ENCODE measurements at places on chromosomes 6 and 20.

DNA sequence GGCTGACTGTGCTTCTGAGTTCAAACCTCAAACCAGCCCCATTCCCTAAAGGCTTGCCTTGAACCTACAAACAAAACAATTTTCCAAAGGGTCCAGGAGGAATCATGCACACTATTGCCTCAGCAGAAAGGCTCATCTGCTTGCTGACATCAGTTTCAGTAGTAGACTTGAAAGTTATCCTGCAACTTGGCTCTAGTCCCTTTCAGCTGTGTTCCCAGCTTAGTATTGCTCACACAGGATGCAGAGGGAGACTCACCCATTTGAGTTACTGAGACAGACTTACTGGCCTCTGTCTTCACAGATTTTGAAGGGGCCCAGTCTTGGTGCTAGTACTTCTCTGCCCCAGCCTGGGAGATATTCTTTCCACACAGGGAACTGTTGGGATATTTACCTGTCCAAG, 38.5 kb upstream of the TFB1M start:
- peak; percentile 51 for DNase-seq

- no peak for DNase-seq
Observed at GRCh38 chr6:68059261-68059660, 575.8 kb upstream of the ADGRB3 start.

DNA sequence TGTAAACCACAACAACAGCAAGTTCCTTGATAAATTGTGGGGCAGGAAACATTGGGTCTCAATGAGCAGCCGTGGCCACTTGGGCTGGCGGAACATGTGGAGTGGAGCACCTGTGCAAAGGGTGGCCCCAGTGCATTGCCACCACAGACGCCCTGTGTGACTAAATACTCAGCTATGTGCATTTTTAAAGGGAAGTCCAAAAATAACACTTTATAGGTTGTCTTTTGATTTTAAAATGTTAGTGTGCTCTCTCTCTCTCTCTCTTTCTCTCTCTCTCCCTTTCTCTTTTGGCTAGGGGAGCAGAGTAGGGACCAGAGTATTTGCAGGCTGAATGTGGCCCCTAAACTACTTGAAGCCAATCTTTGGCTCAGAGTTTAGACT, 236.3 kb downstream of the BCAS1 start:
- DNase-seq, result no peak

GRCh38 chr6:136334853-136335252, 45.2 kb upstream of the BCLAF1 start:
- DNase-seq, result no peak

DNA sequence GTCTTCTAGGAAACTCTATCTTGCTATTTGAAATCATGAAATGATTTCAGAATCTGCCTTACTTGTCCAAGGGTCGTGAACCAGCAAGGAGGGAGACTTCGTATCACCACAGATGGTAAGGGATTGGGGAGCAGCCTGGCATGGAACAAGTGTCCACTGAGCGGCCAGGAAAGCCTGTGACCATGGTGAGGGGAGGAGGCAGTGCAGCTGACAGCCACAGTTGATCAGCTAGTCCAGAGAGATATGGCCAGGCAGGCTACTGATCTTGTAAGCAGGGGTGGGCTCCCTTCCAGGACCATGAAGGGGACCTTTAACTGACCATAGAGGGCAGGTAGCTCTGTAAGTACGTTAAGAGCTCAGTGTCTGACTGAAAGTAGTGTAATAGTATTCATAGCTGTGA, 96.8 kb upstream of the TENT5A start:
- no peak for DNase-seq

- DNase-seq, result peak; percentile 48
Observed at GRCh38 chr6:90413867-90414266, 117.2 kb upstream of the BACH2 start.

DNA sequence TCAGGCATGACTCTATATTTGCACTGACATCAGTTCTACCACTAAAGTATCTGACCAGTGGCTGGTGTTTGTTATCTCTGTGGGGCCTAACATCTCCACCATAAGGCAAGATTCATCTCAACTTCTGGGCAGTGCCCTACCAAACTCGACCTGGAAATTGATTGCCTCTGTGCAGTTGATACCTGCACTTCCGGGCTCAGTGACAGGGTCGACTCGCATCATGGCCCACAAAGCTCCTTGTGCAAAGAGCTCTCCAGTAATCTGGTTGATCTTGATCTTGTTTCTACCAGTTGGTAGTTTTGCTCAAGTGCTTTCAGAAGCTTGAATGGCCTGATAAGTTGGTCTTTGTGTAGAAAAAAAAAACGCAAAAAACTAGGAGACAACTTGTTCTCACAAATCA, 501.1 kb upstream of the JAG1 start:
- no peak for DNase-seq

GRCh38 chr20:57118107-57118769, 148.2 kb downstream of the BMP7 start:
- no peak for DNase-seq

DNA sequence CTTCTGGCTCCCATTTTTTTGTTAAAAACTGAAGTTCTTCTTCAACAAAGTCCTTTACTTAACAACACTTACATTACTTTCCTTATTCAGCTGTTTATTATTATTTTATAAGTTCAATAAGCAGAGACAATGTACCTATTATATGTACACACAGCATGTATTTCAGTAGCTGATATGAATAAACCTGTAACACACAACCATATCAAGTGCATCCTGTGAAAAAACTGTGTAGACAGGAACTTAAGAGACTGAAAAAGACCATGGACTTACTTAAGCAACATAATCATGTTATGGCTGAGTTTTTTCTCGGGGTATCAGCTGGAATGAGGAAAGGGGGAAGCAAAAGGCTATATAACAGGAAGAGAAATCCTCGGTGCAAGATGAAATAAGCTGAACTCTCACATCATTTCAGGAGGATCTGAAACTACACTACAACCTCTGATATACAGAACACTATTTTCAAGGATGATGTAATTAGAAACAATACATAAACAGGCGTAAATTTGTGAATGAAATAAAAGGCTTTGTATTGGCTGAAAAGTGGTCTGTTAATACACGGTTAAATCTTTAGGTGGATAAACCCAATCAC, 70.9 kb downstream of the REV3L start:
- DNase-seq, result no peak

DNA sequence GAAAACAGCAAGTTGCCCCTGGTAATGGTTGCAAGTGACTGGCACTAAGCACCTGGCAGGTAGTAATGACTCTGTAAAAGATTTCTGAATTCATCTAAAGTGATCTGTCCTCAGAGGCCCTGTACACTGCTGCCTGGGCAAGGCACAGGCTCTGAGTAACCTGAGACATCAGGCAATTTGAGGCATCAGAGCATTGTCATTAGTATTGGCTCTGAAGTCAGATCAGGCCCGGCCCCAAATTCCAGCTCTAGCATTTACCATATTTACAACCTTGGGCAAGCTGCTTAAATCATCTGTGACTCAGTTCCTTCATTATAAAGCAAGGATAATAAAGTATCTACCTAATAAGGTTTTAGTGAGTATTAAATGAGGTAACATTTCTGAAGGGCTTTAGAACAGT, 17.3 kb upstream of the TENT5A start:
- peak; percentile 66 for DNase-seq

DNA sequence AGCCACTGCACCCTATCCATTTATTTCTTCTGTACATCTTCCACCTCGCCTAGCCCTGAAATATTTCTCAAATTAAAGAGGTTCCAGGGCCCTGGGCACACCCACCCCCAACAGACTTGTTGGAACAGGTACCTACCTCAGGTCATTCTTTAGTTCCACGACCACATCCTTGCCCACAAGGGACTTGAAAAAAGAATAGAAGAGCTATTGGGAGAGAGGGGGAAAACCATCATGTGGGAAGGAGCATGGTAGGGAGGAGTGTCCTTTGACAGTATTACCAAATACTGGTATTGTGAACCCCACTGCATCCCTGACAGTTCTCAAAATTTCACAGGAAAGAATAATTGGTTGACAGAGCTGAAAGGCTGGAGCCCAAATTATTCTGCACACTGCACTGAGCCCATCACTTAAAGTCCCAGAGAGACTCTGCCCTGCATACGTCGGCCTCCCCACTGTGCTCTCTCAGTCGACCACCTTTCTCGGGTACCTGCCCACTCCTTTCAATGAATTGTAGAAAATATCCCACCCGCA, 762 bp downstream of the LSM2 start:
- no peak for DNase-seq

GRCh38 chr6:169669147-169669546, 32.7 kb downstream of the WDR27 start:
- DNase-seq, result no peak

GRCh38 chr6:3786141-3786540, 34.6 kb upstream of the PXDC1 start:
- no peak for DNase-seq

- DNase-seq, result no peak
Observed at GRCh38 chr20:49285813-49286494, 8.1 kb upstream of the ZNFX1 start.

DNA sequence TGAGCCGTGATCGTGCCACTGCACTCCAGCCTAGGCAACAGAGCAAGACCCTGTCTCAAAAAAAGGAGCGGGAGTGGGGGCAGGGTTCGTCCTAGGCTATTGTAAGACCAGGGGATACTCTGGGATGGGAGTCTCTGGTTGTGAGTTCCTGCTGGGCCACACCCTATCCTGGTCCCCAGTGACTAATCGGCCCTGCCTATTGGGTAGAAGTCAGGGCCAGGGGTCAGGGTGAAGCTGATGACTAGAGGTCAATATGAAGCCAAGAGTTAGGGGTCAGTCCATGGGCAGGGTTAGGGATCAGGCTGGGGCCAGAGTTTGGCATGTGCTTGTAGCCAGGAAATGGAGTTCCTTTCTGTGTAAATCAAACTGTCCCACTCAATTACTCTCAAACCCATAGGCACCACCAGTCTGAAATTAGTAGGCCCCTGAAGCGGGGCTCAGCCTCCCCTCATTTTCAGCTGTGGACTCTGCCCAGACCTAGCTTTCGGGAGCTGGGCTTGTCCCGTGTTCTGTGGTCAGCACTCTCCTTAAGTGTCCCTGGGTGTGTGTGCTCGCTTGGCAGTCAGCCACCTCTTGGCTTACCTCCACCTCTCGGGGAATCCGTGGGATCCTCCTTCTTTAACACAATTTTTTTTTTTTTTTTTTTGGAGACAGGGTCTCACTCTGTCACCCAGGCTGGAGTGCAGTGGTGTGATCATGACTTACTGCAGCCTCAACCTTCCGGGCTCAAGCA, 1.8 kb downstream of the HSPA12B start:
- no peak for DNase-seq

DNA sequence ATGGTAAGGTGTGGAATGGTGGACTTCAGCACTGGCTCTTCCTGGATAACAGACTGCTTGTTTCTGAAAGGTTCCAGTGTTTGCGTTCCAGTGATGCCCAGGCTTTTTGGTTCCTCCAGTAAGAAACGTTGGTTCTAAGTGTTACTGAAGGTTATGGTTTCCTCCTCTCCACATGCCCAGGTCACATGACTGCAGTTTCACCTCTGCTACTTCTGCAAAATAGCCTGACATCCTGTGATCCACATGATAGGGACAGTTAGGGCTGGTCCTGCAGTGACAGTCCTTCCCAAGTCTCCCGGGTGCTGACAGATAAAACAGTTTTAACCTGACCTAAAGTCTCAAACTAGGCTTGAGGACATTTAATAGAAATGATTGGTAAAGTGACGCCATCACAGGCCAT, 132.2 kb upstream of the CST7 start:
- DNase-seq, result no peak

GRCh38 chr6:142376800-142377496, 75.1 kb downstream of the ADGRG6 start:
- peak; percentile 35 for DNase-seq

DNA sequence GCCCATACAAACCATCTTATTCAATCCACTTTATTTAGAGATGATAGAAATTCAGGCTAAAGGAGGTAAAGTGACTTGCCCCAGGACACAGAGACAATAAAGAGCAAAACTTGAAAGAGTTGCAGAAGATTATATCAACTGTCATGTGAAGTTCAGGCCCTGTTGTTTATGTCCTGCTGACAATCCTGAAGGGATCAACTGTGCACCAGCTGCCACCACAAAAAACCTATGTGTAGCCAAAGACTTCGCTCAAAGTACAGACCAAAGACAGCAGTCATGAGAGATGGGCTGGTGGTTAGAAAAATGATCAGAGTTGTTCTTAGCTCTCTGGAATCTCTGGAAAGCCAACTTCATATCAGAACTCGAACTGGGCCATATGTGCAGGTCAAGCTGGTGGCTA, 16.0 kb upstream of the CITED2 start:
- DNase-seq, result no peak

GRCh38 chr6:90887764-90888163, 300.9 kb upstream of the MAP3K7 start:
- DNase-seq, result no peak

- DNase-seq, result no peak
Observed at GRCh38 chr6:1702580-1703051, 92.9 kb downstream of the FOXC1 start.

GRCh38 chr20:59933849-59934585, 580 bp upstream of the SYCP2 start:
- peak; percentile 67 for DNase-seq

DNA sequence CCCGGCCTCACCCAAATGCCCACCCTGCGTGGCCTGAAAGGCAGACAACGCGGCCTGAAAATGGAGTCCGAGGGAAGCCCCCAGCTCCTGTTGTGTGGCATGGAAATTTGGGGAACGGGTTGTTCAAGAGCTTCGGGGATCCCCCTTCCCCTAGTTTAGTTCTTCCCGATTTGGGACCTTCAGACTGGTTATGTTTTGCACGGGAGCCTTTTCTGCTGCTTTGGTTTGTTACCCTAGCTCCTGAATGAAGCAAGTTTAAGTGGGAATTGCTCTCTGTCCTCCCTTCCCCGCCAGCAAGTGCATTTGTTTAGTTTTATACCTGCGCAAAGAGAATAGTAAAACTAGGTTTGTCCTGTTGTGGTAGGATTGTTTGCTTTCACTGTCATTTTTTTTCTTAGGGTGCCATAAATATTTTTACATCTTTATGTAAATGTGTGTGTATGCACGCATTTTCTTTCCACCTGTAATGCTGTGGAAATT, 604 bp downstream of the SH3BGRL2 start:
- DNase-seq, result no peak

- DNase-seq, result peak; percentile 30
Observed at GRCh38 chr6:133254552-133255228, 13.5 kb downstream of the EYA4 start.

- DNase-seq, result no peak
Observed at GRCh38 chr6:2191390-2191740, 54.0 kb downstream of the GMDS start.

DNA sequence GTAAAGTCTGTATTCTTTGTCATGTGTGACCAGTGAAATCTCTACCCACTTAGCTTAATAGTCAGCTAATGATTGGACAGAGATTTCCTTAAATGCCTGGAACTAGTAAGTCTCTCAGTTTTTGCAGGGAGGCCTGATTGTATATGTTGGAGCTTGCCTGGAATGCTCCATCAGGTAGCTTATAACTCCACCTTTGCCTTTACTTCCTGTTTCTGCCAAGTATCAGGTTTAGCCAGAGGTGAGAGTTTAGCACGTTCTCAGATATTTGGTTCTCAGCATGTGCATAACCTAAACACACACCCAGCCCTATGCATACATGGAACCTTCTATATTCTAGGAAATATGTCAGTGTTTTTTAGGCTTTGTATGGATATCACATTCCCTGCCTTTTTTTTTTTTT, 435.3 kb downstream of the CDKAL1 start:
- DNase-seq, result no peak

Measured in fibroblast of skin of abdomen (primary cell).